ENCODE measurements at places on chromosomes 2 and 18. TPM values are rescaled to one million over a fixed set of nuclear protein-coding genes. Genes with fewer than 3 reads are reported as not detected.

DNA sequence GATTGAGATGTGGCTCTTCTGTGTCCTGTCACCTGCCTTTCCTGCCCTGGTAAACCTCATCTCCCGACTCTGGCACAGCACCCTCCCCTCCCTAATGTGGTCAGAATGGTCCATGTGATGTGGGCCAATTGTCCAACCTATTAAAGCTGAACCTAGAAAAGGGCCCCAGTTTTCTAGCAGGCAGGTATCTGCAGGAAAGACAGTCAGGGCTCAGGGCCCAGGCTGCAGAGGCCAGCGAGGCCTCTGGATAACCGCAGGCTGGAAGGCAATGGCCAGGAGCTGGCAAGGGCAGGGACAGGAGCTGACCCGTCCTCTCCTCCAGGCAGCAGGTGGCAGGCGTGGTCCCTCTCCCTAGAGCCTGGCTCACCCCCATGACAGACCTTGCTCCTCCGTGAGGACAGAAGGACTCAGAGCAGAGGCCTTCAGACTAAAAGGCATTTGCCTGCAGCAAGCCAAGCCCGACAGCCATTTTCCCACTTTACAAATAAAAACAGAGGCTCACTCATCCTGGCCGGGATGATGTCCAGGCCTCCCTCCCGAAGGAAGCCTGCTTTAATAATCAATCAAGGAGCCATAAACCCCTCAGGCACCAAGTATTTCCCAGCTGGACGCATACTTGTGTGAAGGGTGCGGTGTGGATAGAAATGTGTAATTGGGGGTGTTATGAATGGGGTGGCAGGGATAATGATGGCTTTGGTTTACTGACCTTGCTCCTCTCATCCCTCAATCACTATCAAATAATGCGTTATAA lies 107.1 kb downstream of the TWIST2 start:
- no peak overlapping the region for H3K4me3 ChIP-seq
- no peak overlapping the region for H3K27ac ChIP-seq
- no peaks in the 10 kb centered on the region for H3K27me3 ChIP-seq
- DNase-seq: peak; percentile 7
- no peaks in the 10 kb centered on the region for H3K36me3 ChIP-seq

DNA sequence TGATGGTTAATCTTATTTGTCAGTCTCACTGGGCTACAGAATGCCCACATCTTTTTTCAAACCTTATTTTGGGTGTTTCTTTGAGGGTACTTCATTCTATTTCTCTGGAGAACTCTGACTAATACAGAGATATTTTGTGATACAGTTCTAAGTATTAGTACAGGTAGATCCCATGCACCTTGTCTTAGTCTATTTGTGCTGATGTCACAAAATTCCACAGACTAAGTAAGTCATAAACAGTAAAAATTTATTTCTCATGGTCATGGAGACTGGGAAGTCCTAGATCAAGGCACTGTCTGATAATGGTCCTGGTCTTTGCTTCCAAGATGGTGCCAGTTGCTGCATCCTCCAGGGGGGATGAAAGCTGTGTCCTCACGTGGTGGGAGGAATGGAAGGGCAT lies 68.6 kb upstream of the EPHA4 start:
- H3K27me3 ChIP-seq: no peaks in the 10 kb centered on the region
- no peak for DNase-seq
- no peaks in the 10 kb centered on the region for H3K36me3 ChIP-seq
- H3K4me3 ChIP-seq: no peak overlapping the region
- no peak overlapping the region for H3K27ac ChIP-seq

DNA sequence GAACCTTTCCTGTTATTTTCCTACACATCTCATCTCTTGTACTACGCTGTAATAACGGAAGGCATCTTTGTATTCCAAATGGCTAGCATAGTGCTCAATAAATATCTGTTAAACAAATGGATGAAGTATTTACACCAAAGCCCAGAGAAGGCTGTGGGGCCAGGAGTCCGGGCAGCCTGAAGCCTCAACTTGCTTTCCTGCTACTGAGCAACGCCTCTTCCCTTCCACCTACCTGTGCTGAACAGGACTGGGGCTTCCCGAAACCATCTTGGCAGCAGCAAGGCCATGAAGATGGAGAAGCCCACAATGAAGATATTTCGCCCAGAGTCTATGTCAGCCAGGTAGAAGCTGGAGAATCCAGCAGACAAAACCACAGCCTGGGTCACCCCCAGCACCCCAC lies 2.5 kb upstream of the NHEJ1 start:
- no peak for DNase-seq
- H3K27ac ChIP-seq: no peak overlapping the region
- no peaks in the 10 kb centered on the region for H3K36me3 ChIP-seq
- no peaks in the 10 kb centered on the region for H3K27me3 ChIP-seq

DNA sequence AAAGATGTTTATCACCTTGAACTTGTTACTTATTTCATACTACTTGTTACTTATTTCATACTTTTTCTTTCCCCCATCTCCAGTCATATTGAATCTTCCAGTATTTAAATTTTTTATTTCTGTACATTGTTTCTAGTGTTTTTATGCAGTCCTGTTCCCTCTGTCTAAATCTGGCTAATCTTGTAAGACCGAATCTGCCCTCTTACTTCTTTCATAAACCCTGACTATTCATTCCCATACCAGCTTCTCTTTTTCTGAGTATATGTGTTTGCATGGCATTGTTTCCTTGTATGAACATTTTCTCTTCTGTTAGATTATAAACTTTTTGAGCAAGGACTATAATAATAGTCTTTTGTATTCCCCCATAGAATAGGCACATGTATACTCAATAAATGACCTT lies 131.7 kb downstream of the TAF4B start:
- no peaks in the 10 kb centered on the region for H3K4me1 ChIP-seq
- no peak for DNase-seq
- no peaks in the 10 kb centered on the region for H3K27me3 ChIP-seq
- no peak overlapping the region for H3K27ac ChIP-seq
- H3K36me3 ChIP-seq: no peaks in the 10 kb centered on the region
- no peak overlapping the region for H3K4me3 ChIP-seq

DNA sequence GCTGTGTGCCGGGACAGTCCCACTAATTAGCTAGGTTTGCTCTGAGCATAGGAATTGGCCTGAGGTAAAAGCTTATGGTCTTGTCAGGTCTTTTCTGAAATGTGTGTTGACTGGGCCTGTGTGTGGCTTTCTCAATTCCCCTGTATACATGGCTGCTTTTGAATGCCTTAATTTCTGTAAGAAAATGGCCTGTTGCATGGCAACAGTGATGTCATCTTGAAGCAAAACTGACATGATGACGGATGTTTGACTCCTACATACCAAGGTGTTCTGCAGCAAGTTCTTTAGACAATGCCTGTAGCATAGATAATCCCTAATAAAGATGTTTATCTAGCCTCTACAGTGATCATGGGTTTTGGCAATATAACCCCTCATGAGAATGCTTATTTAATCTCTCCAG lies 198.5 kb downstream of the OTX1 start:
- H3K4me1 ChIP-seq: no peaks in the 10 kb centered on the region
- no peak overlapping the region for H3K4me3 ChIP-seq
- no peak for DNase-seq
- no peaks in the 10 kb centered on the region for H3K27me3 ChIP-seq

GRCh38 chr2:129469871-129470270 lies 509.6 kb upstream of the RAB6C start:
- H3K36me3 ChIP-seq: no peaks in the 10 kb centered on the region
- no peaks in the 10 kb centered on the region for H3K27me3 ChIP-seq
- H3K4me1 ChIP-seq: no peaks in the 10 kb centered on the region
- DNase-seq: no peak
- H3K27ac ChIP-seq: no peak overlapping the region

GRCh38 chr18:46481048-46481846 lies 175.8 kb downstream of the LOXHD1 start:
- no peak overlapping the region for H3K4me3 ChIP-seq
- DNase-seq: peak; percentile 35
- H3K27me3 ChIP-seq: no peaks in the 10 kb centered on the region
- H3K36me3 ChIP-seq: no peaks in the 10 kb centered on the region

DNA sequence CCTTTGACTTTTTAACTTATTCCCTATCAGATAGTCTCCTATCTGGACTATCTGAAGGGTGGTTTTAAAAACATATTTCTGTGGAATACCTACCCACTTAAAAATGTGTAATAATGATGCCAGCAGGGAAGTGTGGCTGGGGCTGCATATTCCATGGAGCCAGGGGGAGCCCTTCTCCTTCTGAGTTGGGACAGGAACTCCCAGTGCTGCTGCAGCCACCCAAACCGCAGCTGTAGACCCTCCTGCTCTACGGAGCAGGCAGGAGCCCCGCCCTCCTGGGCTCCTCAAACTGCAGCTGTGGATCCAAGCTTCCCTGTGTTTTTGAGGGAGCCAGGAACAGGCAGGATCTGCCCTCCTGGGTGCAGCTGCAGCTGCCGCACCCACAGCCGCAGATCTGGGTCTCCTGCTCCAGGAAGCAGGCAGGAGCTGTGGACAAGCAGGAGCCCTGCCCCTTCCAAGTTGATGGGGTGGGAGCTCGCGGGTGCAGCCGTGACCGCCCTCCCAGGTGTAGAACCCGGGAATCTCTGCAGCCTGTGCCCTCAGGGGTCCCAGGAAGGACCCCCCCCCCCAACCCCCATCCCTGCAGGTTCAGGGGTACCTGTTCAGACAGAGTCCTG lies 57.8 kb downstream of the PDK1 start:
- H3K36me3 ChIP-seq: no peaks in the 10 kb centered on the region
- no peaks in the 10 kb centered on the region for H3K27me3 ChIP-seq
- no peak overlapping the region for H3K27ac ChIP-seq
- no peaks in the 10 kb centered on the region for H3K4me1 ChIP-seq
- no peak for DNase-seq

The SERPINB10 gene
- total RNA-seq: not detected

DNA sequence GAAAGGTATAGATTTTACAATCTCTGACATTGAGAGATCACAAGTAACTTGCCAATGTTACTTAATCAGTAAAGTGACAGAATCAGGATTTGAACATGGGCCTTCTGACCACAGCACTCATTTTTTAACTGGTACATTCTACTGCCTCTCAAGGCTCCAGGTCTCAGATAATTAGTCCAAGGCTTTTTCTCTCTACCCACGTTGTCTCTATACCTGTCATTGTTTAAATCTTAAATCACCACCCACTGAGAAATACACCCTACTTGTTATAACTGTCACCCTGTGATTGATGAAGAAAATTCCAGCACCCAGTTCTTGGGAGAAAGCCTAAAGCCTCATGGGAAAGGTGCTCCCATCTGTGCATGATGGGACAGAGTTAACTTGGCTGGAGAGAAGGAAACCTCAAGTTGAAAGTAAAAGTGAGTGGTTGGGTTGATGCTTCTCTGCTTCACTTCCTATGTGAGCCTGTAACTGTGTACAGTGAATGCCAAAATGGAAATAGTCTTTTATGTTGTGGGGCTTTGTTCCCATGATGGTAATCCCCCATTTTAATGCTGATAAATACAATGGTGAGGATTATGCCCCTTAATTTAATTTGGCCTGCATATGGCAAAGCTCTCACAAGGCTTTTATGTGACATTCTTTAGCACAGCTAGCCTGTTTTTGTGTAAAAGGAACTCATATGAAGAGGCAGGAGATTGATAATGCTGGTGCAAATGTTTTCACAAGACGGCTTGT lies 190.1 kb upstream of the SP5 start:
- no peak overlapping the region for H3K4me3 ChIP-seq
- no peaks in the 10 kb centered on the region for H3K4me1 ChIP-seq
- H3K36me3 ChIP-seq: no peaks in the 10 kb centered on the region
- no peak for DNase-seq
- peak overlapping the region; percentile 63 for H3K27ac ChIP-seq
- no peaks in the 10 kb centered on the region for H3K27me3 ChIP-seq

The SPATA3 gene
- total RNA-seq: not detected

Data from breast epithelium (tissue), 4 donors.